ENCODE measurements at places on chromosomes 4 and X. TPM values are rescaled to one million over a fixed set of nuclear protein-coding genes. Genes with fewer than 3 reads are reported as not detected.

Gene CT55
- total RNA-seq = not detected

Gene ITIH6
- not detected for total RNA-seq

Gene C4orf50
- not detected for total RNA-seq

Gene TRPC5OS
- not detected for total RNA-seq

Gene GPR34
- total RNA-seq = not detected

Gene TACC3
- total RNA-seq = 7.3 TPM

Gene CASP3
- total RNA-seq = 26.4 TPM

Gene MSX1
- total RNA-seq = 1.3 TPM
